ENCODE measurements at places on chromosomes 4 and X. TPM values are rescaled to one million over a fixed set of nuclear protein-coding genes. Genes with fewer than 3 reads are reported as not detected.
A peak's percentile ranks its signal among the peaks of the same experiment; 100 is the strongest.

DNA sequence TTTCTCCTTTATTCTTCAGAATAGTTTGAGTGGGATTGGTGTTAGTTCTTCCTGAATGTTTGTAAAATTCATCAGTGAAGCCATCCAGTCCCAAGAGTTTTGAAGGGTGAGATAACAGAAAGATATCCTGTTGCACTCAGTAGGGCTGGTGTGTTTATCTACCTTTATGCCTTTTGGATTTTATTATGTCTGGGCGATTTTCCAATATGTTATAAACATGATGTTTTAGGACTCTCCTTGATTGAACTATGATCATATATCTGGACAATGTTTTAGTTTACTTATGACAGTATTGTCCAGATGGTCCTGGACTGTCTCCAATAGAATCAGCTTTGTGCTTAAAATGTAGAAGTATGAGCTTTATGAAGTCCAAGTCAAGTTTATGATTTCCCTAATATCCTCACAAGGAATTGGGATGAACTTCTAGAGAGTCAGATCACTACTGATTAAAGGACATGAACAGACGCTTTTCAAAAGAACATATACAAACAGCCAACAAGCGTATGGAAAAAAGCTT is 77.6 kb upstream of the ITM2A start:
- H3K27ac ChIP-seq: no peak overlapping the region
- H3K4me1 ChIP-seq: no peaks in the 10 kb centered on the region
- DNase-seq: no peak

DNA sequence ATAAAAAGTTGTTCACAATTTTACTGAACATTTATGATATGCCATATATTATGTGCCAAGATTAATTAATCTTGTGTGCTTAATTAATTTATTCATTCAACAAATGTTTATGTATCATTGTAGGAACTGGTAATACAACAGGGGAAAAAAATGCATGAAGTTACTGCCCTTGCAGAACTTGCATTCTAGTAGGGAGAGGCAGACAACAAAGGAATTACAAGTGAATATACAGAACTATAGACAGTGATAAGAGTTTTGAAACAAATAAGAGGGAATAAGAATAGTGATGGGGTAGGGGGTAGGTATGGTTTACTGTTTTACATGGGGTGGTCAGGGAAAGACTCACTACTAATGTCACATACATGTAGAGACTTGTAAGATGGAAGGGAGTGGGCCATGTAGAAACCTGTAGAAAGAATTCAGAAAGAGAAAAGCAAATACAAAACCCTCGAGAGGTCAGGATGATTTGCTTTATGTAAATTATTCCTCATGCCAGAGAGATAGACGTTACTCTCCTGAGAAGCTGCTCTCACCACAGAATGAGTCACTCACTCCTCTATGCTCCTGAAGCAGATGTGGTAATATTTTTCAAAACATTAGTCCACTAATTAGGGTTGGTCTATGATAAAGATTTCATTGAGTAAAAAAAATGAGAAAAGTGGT is 855.0 kb upstream of the GRID2 start:
- no peaks in the 10 kb centered on the region for H3K27me3 ChIP-seq
- peaks cover 7% of the 10 kb centered on the region for H3K4me1 ChIP-seq
- no peak overlapping the region for H3K4me3 ChIP-seq
- peak overlapping the region; percentile 70 for H3K27ac ChIP-seq
- peak; percentile 81 for DNase-seq
- H3K36me3 ChIP-seq: no peaks in the 10 kb centered on the region

- H3K4me1 ChIP-seq: peaks cover 58% of the 10 kb centered on the region
- DNase-seq: no peak
- H3K4me3 ChIP-seq: no peak overlapping the region
Observed at GRCh38 chr4:107854356-107855022, 29.8 kb downstream of the SGMS2 start.

- H3K36me3 ChIP-seq: no peaks in the 10 kb centered on the region
- H3K27ac ChIP-seq: no peak overlapping the region
- H3K27me3 ChIP-seq: peaks cover 53% of the 10 kb centered on the region
- H3K4me1 ChIP-seq: no peaks in the 10 kb centered on the region
- no peak overlapping the region for H3K4me3 ChIP-seq
Observed at GRCh38 chrX:15349046-15349445, 13.7 kb upstream of the PIGA start.

DNA sequence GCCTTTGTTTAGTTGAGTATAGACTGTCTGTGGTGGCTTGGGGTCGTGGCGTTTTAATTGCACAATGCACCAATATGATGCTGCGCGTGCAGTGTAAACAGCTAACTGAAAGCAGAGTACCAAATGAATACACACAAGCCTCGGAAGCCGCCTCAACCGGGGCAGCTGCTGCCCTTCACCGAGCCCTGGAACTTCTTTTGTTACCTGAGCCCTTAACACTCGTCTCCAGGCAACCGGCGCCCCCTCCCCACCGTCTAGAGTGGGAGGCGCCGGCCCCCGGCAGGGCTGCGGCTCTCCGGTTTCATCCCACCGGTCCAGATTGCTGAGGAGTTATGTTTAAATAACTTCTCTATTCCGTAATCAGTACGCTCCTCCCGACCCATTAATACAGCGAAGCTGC is 173.2 kb upstream of the TBL1X start:
- no peaks in the 10 kb centered on the region for H3K4me1 ChIP-seq
- DNase-seq: no peak

DNA sequence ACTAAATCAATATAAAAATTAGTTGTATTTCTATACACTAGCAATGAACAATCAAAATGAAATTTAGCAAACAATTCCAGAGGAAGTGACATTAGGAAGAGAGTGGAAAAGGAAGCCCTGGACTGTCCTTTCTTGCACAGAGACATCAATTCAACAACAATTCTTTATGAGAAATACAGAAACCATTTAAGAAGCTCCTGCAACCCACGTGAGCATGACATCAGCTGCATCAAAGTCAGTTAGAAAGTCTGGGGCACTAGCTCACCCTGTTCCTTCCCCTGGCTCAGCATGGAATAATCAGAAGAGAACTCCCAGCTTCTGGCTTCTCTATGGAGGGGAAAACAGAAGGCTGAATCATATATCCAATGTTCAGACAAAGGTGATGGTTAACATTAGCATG is 48.6 kb upstream of the STARD8 start:
- no peaks in the 10 kb centered on the region for H3K36me3 ChIP-seq
- H3K4me3 ChIP-seq: no peak overlapping the region
- no peak for DNase-seq
- H3K4me1 ChIP-seq: no peaks in the 10 kb centered on the region

DNA sequence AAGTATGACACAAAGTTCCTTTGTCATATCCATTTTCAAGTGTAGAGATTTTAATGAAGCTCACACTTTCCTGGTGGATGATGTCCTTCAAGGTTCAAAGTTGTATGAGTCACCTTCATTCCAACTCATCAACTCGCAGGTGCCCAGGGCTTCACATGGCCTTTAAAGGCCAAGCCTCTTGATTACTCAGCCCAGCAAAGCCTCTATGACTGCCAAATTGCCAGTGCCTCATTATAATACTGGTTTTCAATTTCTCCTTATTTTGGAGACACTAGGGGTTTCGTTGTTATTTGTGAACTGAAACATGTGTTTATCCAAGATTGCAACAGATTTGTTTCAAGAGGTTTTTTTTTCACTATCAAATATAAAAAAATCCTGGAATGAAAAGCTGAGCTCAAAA is 45.9 kb upstream of the PPP3CA start:
- H3K4me3 ChIP-seq: no peak overlapping the region
- DNase-seq: peak; percentile 85
- H3K27ac ChIP-seq: peak overlapping the region; percentile 76
- no peaks in the 10 kb centered on the region for H3K4me1 ChIP-seq

GRCh38 chrX:44873415-44874276 is 658 bp downstream of the KDM6A start:
- no peaks in the 10 kb centered on the region for H3K27me3 ChIP-seq
- peaks cover 4% of the 10 kb centered on the region for H3K36me3 ChIP-seq
- peaks cover 6% of the 10 kb centered on the region for H3K4me1 ChIP-seq
- peak; percentile 65 for DNase-seq
- peak overlapping the region; percentile 91 for H3K4me3 ChIP-seq
- H3K27ac ChIP-seq: peak overlapping the region; percentile 92

DNA sequence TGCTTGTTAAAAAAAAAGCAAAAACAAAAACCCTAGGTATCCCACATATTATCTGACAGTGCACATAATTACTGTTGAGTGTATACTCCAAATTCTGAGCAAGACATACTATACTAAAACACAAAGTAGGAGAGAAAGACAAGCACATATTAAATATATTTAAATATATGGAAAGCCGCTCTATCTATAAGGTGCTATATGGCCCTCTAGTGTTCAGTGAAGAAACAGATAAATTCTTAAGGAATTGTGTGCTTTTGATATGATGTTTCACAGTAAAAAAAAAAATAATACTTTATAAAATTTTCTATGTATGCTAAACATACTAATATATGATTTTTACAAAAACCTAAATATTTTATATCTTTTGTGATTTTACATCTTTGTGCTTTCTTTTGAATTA is 137.8 kb downstream of the FBXW7 start:
- peaks cover 6% of the 10 kb centered on the region for H3K36me3 ChIP-seq
- H3K4me3 ChIP-seq: no peak overlapping the region
- H3K27ac ChIP-seq: no peak overlapping the region
- no peaks in the 10 kb centered on the region for H3K4me1 ChIP-seq

- no peaks in the 10 kb centered on the region for H3K36me3 ChIP-seq
- no peak for DNase-seq
- H3K4me1 ChIP-seq: peaks cover 23% of the 10 kb centered on the region
- H3K27me3 ChIP-seq: no peaks in the 10 kb centered on the region
Observed at GRCh38 chrX:10485326-10485725, 135.1 kb downstream of the MID1 start.

The GDPD2 gene
- not detected for total RNA-seq

The NUDT6 gene
- total RNA-seq: 6.7 TPM

The SLC10A4 gene
- total RNA-seq: not detected

The KIAA0232 gene
- 15.6 TPM for total RNA-seq

The NLRP2B gene
- total RNA-seq: not detected

Measured in MCF 10A (cell line).